Head of caudate nucleus (tissue), 42 donors: ENCODE measurements at places on chromosomes 7 and 10.
A peak's percentile ranks its signal among the peaks of the same experiment; 100 is the strongest.

- DNase-seq = no peak
Observed at GRCh38 chr7:159137906-159138305, 6.8 kb downstream of the VIPR2 start.

- no peak for DNase-seq
Observed at GRCh38 chr10:32225976-32226375, 121.0 kb downstream of the EPC1 start.

GRCh38 chr10:52446391-52446790 is 132.3 kb downstream of the DKK1 start:
- DNase-seq = no peak

DNA sequence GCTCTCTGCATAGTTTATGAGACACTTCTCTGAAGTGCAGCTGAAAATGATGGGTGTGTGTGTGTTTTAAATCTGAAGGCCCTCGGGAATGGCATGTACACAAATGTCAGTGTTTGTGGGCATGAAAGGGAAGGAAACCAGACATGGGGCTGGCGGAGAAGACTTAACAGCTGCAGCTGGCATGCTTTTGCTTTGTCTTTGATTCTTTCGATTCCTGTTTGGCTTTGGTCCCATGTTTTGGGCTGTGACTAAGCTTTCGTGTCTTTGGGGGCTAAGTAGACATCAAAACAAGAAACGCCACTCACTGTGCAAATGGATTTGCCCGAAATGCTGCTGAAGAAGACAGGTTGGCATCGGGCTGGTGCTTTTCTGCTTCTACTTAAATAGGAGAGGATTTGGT is 179.3 kb downstream of the PFKFB3 start:
- DNase-seq = no peak

GRCh38 chr7:10429511-10429910 is 544.2 kb upstream of the PHF14 start:
- no peak for DNase-seq

GRCh38 chr10:14240253-14241189 is 90.2 kb downstream of the FRMD4A start:
- peak; percentile 31 for DNase-seq

- DNase-seq = no peak
Observed at GRCh38 chr10:115711306-115711705, 561.7 kb downstream of the GFRA1 start.

GRCh38 chr10:130054021-130054420 is 56.6 kb downstream of the C10orf143 start:
- DNase-seq = no peak

- no peak for DNase-seq
Observed at GRCh38 chr10:101466016-101466912, 112.3 kb downstream of the BTRC start.

DNA sequence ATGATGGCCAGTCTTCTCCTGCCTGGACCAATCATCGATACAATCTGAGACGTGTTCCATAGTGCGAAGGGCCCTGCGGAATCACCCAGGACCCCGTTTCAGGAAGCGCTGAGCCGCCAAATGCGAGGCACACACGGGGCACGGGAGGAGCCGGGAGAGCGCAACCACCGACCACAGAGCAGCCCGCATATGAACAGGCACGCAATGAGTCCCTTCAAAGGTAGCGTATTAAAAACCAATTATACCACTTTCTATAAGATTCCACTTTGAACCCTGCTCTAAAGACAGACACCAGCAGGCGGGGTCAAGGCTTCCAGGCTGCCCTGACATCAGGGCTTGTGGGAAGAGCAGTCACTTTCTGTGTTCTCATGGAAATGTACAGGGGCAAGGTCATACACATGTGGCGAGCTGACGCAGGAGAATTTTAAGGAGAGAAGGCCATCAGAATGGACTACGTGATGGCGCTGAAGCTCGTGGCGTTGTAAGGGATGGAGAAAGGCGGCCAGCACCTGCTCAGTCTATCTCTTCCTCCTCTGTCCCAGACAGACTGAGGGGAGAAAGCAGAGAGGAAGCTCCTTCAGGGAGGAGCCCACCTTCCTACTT is 46.2 kb downstream of the AMZ1 start:
- peak; percentile 26 for DNase-seq

- DNase-seq = no peak
Observed at GRCh38 chr7:36831049-36831448, 106.8 kb upstream of the AOAH start.

- DNase-seq = no peak
Observed at GRCh38 chr10:69272624-69273023, 5.7 kb upstream of the HK1 start.

- DNase-seq = peak; percentile 95
Observed at GRCh38 chr7:1693991-1694524, 24.0 kb downstream of the ELFN1 start.

- no peak for DNase-seq
Observed at GRCh38 chr10:93542358-93542791, 24.1 kb upstream of the FFAR4 start.

DNA sequence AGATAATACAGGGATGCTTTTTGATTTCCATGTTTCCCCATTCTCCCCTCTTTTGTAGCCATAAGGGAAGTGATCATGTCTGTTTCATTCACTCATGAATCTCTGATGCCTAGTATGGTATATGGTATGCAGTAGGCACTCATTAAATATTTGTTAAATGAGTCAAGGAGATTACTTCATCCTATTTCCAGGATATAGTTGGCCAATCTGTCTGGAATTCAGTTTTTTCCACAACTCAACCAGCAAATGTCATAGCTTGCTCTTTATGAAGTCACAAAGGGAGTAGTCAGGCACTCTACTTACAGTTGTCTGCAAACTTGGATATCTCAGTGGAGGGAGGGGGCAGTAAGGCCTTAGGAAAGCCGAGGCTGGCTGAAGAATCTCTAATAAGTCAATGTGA is 853.6 kb downstream of the LRMDA start:
- DNase-seq = no peak

DNA sequence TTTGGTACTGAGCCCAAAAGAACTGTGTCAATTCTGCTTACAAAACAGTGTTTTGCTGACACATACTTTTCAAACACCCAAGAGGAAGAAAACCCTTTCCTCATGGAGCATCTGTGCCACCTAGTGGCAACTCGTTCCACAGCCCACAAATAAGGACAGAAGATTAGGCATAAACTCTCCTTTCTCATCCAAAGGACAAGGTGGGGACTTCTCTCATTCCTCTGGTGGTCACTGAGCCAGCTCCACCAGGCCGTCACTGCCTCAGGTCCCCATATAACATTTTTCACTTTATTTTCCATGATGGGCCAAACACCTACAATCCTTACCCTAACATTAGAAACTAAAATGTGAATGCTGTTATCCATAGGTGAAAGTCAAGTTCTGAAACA is 76.9 kb downstream of the RNF216 start:
- DNase-seq = peak; percentile 92

GRCh38 chr10:14740684-14741247 is 33.9 kb downstream of the FAM107B start:
- DNase-seq = no peak

- no peak for DNase-seq
Observed at GRCh38 chr7:26375726-26376174, 84.1 kb downstream of the SNX10 start.

DNA sequence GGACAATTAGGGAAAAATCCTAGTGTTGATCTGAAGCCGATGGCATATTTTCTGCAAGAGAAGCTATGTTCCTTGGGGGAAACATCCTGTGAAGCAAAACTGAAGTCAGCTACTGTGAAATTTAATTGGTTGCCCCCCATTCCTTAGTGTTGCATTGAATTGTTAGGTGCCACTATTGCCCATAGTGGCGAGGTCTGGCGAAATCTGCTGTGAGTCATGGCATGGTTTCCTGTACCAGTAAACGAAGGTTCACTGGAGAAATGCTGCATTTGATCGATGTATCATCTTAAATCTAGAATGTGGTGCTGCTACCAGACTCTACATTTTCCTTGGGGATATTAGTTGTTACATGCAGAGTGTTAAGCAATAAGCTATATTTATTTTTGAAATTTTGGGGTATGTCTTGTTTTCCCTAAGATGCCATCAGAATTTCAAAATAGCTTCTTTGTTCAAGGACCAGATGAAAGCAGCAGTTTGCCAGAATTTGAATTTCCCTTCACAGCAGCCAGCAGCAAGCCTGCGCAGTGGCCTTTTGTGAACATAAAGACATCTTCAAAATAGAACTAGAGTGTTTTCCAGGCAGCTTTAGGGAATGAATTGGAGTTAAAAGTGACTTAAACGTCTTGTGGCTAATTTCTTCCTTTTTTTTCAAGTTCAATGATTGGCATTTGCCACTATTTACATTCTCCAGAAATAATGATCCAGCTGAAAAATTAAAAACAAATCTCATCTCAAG is 348.6 kb upstream of the COBL start:
- DNase-seq = no peak

DNA sequence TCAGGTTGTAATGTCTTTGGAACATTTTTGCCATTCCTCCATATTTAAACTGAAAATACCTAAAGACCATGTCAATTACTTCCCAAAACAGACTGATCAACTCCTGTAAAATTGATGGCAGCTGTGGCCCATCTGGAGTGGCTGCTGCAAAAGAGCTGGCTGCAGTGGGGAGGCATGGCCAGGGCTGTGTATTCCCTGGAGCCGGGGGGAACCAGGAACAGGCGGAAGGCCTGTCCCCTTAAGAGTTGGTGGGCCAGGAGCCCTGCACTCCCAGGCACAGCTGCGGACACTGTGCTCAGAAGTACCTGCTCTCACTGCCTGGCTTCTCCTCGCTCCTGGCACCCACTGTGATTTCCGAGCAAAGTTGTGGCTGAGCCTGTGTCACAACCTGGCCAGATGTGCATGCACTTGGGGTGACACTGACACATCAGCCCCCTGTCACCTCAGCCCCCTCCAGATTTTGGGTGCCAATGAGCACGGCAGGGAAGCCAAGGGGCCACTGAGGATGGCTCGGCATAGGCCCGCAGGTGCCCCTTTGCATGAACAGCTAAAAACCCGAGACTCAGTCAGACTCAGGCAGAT is 116.1 kb downstream of the DGKB start:
- DNase-seq = no peak

DNA sequence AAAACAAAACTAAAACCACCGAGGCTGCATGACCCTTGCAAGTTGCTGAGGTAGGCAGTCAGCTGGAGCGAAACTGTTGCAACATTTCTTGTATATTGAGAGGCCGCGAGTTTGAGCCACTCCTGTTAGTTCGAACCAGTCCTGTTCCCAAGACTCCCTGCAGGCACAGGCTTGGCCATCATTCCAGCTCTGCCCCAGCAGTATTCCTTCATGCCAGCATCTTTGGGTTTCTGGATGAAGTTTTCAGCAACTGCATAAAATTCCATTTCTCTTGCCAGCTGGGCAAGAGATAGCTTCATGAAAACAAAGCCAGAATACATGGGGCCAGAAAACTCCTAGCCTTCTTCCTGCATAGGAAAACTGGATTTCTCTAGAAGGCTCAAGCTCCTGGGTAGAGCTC is 207.6 kb downstream of the FRMD4A start:
- DNase-seq = no peak

GRCh38 chr10:14362104-14362503 is 31.4 kb upstream of the FRMD4A start:
- no peak for DNase-seq

- no peak for DNase-seq
Observed at GRCh38 chr7:115340828-115341227, 418.9 kb downstream of the MDFIC start.

- no peak for DNase-seq
Observed at GRCh38 chr7:20721086-20721810, 65.4 kb downstream of the SP8 start.

- DNase-seq = no peak
Observed at GRCh38 chr7:117818232-117818631, 55.0 kb downstream of the CTTNBP2 start.

DNA sequence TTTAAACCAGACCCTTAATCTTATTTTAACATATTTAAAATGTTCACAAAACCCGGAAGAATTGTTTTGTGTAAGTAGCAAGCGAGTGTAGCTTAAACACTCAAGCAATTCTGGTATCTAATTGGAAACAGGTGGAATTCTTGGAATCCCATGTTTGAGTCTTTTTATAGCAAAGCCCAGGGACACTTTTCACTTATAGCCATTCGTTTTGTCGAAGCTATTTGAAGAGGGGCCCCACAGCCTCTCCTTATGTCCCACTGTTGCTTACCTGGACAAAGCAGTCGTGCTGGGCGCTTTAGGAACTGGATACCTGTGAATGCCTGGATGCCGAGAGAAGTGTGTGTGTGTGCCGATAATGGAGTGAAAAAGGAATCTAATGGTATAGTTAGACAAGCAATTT is 3.3 kb downstream of the CUX1 start:
- DNase-seq = no peak

DNA sequence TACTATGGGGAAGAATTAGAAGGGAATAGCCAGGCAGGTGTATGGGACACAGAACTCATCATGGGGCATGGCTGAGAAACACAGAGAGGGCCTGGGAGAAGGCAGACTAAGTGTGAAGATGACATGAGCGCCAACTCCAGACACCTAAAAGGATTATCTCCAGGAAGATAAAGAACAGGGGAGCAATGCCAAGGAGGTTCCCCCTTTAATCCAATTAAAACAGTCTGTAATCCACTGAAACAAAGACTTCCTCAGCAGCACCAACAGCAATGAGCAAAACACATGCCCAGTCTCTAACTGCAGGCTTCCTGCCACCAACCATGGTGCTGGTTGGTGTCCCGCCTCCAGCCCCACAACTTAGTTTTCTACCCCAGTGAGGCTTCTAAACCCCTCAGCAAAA is 108.9 kb downstream of the GRID1 start:
- no peak for DNase-seq

DNA sequence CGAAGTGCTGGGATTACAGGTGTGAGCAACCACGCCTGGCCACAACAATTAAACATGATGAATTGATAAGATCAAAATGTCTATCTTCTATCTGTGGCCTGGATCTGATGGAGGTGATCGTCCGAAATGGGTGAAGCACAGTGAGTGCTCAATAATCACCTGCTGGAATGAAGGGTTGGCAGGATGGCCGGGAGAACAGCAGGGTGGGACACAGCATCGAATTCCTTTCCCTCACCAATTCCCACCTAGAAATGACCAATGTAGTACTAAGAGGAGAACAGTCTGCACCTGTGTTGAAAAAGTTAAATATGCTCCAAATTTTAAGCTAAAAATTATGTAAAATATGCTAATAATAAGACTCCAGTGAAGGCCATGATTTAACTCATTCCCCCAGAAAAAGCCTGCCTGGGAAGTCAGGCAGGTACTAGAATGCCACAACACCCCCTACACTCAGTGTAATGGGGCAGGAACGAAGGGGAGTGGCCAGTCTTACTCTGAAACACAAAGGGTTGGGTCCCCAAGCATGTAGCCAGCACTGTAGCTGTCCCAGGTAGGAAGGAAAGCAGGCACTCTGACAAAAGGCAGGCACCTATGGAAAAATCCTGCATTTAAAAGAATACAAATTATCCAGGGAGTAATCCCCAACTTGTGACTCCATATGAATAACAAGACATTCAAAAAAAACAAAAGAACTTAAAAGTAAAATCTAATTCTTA is 110.3 kb downstream of the VPS41 start:
- DNase-seq = no peak

DNA sequence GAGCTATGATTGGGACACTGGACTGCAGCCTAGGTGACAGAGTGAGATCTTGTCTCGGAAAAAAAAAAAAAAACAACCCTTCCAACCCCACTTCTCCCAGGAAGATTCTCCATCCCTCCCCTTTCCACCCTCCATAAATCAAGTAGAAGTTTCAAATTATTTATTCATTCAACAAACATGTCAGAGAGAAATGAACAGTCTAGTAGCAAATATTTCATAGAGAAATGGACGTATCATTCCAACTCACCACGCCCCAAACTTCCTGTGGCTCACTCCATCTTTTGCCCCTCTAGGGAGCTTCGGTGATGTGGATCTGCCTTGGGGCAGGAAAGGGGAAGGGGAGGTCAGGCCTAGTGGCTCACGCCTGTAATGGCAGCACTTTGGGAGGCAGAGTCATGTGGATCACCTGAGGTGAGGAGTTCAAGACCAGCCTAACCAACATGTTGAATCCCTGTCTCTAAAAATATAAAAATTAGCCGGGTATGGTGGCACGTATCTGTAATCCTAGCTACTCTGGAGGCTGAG is 638 bp upstream of the TRAPPC14 start:
- DNase-seq = no peak
